ENCODE measurements at places on chromosomes 2 and 18. TPM values are rescaled to one million over a fixed set of nuclear protein-coding genes. Genes with fewer than 3 reads are reported as not detected.

Gene DBI
- 128 TPM for total RNA-seq

Gene TMEM247
- not detected for total RNA-seq

GRCh38 chr2:233867993-233868532 lies at the start of gene MSL3B:
TSS of gene MSL3B (minus strand) at chr2:233868386.
- peak; percentile 39 for DNase-seq

GRCh38 chr2:138522556-138522955 lies 21.0 kb downstream of the SPOPL start:
- DNase-seq = no peak

DNA sequence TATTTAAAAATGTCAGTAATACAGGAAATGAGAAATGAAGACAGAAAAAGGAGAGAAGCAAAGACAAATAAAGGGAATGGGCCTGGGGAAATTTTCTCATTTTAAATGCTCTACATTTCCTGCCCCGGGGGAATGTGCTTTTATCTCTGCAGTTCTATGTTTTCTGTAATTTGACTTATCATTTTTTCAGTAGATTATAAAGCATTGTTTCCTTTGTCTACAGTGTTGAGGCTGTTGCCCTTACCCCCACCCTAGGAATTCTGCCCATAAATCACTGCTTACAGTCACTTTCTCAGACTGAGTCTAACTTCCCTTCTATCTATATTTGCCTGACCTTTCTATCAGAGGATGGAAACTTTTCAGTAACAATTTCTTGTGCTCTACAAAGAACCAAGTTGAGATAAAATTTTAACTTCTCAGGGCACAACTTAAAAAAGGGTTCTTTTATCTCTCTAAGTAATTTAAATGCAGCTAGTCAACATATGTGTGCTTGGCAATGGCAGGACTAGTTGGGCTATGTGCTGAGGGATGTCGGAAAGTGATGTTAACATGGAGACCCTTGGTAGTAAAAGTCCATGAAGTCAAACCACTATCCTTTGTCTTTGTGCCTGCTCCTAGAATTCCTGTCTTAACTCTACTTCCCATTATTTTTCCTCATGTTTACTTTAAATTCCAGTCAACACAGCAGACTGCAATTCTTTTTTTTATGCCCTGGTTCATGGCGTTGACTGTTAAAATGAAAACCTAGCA lies 146.5 kb upstream of the MMADHC start:
- peak; percentile 87 for DNase-seq

DNA sequence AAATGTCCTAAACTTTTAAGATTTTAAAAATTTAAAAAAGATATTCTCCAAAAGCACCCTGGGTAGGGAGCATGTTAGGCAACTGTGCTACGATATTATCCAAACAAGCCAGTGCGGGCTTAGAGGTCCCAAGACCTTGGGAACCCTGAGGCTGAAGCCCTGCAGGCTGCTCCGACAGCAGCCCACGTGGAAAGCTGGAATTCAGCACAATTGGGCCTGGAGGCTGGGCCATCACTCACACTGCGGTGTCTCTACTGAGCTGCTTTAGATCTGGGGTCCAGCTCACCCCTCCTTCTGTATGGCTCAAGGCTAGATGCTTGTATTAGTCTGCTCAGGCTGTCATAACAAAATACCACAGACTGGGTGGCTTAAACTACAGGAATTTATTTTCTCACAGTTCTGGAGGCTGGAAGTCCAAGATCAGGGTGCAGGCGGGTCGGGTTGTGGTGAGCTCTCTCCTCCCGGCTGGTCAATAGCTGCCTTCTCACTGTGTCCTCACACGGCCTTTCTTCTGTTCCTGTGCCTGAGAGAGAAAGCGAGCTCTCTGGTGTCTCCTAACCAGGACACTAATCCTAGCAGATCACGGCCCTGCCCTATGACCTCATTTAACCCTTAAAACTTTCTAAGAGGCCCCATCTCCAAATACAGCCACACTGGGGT lies 42.5 kb downstream of the DPYSL5 start:
- no peak for DNase-seq

DNA sequence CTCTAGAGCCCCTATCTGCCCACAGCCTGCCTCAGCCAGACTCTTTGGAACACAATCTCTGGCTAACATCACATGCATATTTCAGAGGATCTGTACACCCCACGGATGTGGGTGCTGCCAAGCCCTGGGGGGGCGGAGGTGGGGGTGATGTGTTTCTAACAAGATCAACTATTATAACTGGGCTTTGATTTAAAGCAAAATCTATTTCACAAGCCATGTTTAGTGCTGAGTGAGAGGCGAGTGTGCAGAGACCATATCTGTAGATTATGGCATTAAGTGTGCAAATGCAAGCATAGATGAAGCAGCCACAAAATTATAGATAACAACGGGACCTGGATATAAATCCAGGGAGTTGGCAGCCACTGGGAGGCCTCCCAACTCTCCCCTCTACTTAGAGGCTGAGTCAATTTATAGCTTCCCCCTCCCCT lies 135.8 kb upstream of the SMAD2 start:
- no peak for DNase-seq

DNA sequence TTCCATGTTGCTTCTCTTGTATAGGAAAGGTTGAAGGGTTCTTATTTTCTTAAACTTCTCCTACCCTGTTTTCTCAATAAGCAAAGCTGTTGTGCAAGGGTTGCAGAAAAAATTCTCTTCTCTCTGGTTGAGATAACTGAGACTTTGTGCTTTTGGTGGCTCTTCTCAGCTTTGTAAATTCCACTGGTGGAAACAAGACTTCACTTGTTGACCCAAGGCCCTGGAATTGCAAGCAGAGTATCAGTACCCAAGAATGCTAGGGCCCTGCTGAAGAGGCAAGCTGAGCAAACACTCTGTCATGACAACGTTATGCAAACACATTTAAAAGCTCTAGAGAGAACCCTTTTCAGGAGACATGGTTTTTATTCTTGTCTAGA lies 294.7 kb upstream of the EPAS1 start:
- DNase-seq = peak; percentile 41

Gene GPR35
- total RNA-seq = 1.2 TPM

DNA sequence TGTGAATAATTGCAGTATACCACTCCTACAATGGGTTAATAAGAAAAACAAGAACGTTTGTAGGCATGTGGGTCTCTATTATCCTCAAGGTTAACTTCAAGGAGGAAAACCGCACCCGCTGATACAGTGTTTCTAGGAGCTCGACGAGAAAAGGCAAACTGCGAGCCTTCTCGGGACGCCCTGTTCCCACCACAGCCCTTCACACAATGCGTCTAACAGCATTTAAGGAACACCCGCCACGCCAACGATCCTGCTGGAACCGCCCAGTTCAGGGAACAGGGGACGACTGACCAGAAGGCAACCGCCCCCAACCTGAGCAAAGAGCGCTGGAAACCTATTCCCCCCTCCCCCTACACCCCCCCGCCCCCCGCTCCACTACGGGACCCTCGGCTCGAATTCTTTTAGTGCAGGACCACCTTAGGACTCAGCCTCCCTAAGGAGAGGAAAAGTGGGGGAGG lies 710 bp upstream of the TMSB10 start:
- peak; percentile 82 for DNase-seq

DNA sequence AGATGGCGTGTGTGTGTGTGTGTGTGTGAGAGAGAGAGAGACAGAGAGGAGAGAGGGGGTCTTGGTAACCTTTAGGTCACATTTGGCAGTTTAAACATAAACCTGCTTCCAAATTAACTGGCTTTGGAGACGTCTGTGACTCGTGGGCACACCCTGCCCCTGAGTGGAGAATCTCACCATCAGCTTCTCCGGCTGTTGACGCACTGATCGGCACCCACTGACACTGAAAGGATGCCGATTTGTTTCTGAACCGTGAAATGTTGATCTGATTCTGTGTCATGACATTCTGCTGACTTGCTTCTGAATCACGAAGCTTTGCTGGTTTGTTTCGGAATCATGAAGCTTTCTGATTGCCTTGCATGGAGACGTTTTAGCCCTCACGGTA lies 114.7 kb downstream of the RTP5 start:
- no peak for DNase-seq

- no peak for DNase-seq
Measured at GRCh38 chr2:106537047-106537446, 49.9 kb downstream of the CD8B2 start.

DNA sequence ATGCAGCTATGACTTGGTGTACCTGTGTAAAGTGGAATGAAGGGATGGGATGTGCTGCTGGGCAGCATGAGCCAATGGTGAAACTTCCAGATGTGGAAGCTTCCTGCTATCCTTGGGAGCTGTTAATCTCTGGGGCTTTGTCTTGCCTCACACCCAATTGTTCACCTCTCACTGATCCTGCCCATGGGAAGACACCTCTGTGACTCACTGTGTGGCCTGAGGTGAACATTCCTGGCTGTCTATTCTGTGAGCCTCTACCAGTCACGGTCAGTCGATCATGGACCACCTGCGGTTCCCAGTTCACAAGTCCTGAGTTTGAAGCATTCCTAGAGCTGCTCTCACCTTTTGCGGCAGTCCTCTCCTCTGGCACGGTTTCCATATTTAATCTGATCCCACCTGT lies 12.1 kb downstream of the NEURL3 start:
- DNase-seq = no peak

DNA sequence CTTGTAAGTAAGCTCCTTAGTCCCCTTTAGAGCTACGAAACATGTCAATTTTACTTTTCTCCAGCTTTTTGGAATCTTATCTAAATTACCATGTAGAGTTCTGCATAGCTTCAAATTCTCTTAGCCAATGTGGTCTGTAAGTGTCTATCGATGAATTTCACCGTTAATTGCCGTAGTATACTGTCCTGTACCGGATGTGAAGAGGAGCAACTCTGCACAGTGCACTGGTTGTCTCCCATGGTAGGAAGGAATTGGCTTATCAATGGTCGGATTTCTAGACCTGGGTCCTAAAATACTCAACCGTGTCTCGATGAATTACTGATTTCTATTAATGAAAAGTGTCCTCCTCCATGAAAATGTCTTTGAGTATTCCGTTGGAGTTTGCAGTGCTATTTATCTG lies 1.9 kb downstream of the NOP58 start:
- DNase-seq = no peak

DNA sequence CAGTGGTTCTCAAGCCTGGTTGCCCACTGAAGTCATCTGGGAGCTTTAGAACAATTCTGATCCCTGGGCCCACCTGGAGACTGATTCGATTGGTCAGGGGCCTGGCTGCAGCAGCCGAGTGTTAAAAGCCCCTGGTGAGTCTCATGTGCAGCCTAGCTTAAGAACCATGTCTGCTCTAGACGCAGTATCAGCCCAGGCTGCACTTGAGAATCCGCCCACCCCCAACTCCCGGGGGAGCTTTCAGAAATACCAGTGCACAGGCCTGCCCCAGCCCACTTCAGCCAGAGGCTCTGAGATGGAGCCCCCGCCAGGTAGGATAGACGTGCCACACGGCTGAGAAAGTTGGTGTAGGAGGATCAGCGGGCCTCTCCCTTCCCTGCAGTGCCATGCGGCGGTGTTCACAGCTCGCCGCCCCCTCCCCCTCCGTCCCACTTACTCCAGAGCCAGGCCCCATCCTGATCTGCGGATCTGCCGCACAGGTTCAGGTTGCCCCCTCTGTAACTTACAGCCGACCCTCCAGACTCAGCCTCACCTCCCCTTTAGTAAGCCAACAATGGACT lies 209.0 kb upstream of the RAB12 start:
- DNase-seq = no peak

DNA sequence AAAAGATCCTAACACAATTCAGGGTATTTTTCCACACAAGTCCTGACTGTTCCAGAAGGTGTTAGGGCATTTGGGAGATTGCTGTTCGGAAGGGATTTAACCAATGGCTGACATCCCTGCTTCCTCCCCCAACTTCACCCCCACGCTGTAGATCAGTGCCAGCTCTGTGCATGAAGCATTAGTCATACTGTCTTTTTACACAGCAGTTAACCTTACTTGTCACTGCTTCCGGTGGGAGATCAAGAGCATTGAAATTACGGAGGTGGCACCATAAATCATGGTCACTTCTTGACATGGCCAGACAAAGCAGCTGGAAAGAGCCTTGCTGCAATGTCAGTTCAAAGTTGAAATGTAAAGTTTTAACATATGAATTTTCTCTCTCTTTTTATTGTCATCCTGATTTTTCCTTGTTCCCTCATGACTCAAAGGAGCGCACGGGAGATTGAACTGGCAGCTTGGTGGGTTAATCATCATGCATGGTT lies 70.2 kb downstream of the HRH4 start:
- peak; percentile 14 for DNase-seq

- peak; percentile 43 for DNase-seq
Measured at GRCh38 chr2:85826990-85827878, 61.6 kb downstream of the ST3GAL5 start.

GRCh38 chr2:25824216-25824615 lies 54.1 kb downstream of the ASXL2 start:
- DNase-seq = no peak

Gene SCTR
- total RNA-seq = not detected

Gene CYP1B1
- 94.1 TPM for total RNA-seq

Gene DNAJC5G
- total RNA-seq = not detected

- DNase-seq = peak; percentile 43
Measured at GRCh38 chr18:13136056-13136903, 82.3 kb upstream of the LDLRAD4 start.

DNA sequence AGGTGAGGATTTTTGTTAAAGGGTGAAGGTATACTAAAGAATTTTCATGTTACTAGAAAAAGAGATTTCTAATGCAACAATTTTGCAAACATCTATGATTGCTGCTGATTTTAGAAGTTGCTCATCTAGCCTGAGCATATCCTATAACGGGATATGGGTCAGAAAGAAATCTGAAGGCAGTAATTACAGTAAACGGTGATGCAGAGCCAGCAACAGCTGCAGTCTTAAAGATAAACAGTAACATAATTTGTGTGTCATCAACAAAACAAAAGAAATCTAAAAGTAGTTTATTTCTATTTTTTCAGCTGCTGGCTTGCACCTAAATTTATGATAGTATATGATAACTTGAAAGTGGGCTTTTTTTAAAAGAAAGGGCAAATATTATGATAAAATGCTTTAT lies 215.7 kb downstream of the SLC4A10 start:
- DNase-seq = no peak

Gene GAL3ST2
- total RNA-seq = not detected

GRCh38 chr2:159875083-159875482 lies 77.1 kb upstream of the CD302 start:
- no peak for DNase-seq

Gene ALK
- total RNA-seq = under 0.01 TPM

GRCh38 chr2:35973132-35973736 lies 382.3 kb upstream of the CRIM1 start:
- DNase-seq = peak; percentile 27

DNA sequence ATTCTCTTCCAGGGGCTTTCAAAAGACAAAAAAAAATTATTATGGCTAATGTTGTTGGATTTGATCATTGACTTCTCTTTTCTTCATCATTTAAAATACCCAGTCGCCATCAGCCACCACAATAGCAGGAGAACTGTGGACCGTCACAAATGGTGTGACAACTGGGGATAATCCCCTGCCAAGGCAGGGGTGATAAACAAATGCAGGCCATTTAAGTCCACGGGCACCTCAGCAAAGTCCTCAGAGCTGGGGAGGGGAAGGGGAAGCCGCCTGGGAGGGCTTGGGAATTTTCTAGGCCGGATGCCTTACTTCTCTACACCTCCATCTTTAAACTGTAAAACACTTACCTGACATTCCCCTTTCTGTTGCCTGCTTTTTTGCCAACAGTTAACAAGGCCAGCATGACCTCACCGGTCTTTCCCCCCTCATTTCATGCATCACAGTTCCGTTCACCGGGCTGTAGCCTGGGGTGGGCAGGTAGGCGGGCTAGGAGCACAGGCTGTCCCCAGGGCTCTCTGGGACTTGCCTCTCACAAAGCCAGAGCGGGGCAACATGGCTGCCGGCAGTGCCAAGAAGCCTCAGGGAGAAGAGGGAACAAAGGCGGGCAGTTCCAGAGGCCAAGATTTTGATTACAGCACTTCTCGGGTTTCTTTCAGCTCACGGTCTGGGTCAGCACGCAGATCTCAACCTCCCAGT lies 820.4 kb downstream of the BCL11A start:
- DNase-seq = no peak

GRCh38 chr2:222561817-222562645 lies 93.9 kb downstream of the FARSB start:
- DNase-seq = peak; percentile 20
